CD4-positive, alpha-beta T cell treated with Interleukin-2 at 100 ng/mL for 4 hours (primary cell): ENCODE measurements at places on chromosomes 4 and X.

- no peak for DNase-seq
These were observed 41.0 kb downstream of the NSG1 start for GRCh38 chr4:4427886-4428285.

- DNase-seq: no peak
These were observed 243.7 kb downstream of the TENM3 start for GRCh38 chr4:182486881-182487280.

GRCh38 chrX:38304010-38304409, 23.3 kb downstream of the RPGR start:
- no peak for DNase-seq

DNA sequence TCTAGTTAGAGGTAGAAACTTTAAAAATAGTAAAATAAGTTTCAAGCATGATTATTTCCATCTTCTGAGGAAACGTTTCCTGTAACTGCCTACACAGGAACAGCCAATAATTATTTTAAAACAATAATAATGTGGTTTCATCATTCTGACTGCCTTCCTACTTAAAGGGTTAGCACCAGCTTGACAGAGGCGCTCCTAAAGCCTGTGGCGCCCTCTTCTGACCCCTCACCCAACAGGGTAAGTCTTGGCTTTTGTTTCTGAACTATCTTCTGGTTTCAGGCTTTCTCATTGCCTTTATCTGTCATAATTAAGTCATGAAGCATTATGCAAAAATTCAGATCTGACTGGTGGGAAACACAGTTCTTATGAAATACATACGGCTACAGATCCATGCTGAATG, 96.7 kb downstream of the ITM2A start:
- peak; percentile 81 for DNase-seq

DNA sequence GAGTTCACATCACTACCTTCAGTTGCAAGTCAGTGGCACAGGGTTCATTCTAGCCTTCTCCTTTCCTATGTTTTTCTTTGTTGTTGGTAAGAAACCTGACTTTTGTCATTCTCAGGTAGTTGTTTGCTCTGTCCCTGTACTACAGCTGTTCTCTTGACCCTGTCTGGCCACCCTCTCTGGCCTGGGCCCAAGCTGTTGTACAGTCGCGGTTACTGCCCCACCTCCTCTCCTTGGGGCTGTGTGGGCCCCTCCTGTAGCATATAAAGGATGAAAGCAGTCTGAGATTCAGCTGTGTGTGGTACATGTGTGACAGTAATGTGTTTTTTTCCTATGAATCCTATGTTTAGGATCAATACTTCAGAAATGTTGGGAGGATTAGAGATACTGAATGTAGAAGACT, 12.5 kb downstream of the MOB1B start:
- DNase-seq: no peak

- no peak for DNase-seq
These were observed 47.4 kb upstream of the PTCHD1 start for GRCh38 chrX:23287191-23287725.

GRCh38 chr4:153438916-153439756, 27.0 kb upstream of the TMEM131L start:
- DNase-seq: peak; percentile 47

DNA sequence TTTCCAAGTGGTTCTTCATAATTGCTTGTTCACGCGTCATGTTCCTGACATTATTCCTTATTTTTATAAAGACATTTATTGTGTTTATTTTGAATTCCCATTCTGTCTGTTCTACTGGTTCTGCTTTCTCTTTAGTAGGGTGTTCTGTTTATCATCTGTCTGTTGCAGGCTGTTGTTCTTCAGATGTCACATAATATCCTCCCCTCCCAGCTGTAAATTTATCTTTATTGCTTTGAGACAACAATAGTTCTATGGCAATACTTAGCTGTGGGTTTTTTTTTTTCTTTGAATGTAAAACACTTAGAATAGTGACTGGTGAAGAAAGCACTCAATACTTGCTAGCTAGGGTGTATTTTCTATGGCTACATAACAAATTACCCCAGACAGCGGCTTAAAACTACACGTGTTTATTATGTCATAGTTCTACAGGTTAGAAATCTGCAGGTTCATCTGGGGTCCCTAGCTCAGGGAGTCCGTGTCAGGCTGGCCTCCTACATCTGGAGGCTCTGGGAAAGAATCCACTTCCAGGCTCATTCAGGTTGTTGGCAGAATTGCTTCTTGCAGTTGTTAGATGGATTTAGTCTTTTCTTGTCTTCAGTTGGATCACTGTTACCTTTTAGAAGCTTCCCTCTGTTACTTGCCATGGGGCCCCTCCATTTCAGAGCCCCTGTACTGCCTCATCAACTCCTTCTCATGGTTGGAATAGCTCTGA, 63.4 kb upstream of the ENPEP start:
- DNase-seq: no peak

DNA sequence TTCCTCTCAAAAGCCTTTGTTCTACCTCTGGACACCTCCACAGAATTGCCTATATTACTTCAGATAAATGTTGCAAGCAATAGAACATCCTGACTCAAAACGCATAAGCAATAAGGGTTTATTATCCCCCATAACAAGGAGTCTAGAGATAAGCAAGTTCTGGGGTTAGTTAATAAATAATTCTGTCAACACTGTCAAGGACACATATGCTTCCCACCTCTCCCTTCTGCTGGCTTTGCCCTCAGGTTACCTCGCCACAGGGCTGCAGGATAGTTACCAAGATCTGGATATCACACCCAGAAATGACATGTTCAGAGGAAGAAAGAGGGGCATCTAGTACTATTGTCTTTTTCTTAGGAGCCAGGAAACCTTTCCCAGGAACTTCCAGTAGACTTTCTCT, 14.0 kb upstream of the DUSP21 start:
- no peak for DNase-seq

DNA sequence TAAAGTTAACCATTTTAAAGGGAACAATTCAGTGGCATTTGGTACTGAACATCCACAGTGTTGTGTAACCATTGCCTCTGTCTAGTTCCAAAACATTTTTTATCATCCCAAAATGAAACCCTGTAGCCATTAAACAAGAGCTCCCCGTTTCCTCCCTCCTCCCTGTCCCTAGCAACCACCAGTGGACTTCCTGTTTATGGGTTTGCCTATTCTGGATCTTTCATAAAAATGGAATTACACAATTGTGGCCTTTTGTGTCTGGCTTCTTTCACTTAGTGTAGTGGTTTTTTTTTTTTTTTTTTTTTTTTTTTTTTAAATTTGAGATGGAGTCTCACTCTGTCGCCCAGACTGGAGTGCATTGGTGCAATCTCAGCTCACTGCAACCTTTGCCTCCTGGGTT, 11.6 kb downstream of the RBMX2 start:
- no peak for DNase-seq

GRCh38 chr4:138475116-138475515, 233.0 kb upstream of the SLC7A11 start:
- DNase-seq: no peak

DNA sequence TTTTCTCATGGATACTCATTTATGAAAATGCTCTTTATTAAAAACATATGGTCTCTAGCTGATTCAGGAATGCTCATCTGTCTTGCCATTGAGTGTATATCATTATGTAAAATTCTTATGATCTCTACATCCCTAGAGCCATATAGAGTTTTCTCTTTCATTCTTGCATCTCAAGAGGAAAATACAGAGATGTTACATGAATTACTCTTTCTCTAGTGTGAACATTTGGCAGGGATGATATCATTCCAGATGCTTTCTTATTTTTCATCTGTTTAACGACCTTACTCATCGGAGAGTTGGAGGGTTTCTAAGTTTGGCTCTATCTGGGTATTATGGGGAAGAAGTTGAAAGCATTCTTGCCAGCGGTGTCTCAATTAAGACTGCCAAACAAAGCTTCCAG, 202.9 kb upstream of the SLC7A11 start:
- no peak for DNase-seq

DNA sequence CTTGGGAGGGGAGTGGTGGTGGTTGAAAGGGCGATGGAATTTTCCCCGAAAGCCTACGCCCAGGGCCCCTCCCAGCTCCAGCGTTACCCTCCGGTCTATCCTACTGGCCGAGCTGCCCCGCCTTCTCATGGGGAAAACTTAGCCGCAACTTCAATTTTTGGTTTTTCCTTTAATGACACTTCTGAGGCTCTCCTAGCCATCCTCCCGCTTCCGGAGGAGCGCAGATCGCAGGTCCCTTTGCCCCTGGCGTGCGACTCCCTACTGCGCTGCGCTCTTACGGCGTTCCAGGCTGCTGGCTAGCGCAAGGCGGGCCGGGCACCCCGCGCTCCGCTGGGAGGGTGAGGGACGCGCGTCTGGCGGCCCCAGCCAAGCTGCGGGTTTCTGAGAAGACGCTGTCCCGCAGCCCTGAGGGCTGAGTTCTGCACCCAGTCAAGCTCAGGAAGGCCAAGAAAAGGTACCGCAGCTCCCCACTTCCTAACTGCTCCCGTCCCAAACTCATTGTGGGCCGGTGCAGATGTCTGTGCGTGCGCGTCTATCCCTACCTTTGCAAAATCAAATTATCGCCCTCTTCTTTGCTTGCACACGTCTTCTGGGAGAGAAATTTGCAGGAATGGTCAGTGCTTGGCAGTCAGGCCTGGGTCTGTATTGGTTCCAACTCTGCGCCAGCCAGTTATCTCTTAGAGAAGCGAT, 533 bp downstream of the IL15 start:
- DNase-seq: peak; percentile 27

GRCh38 chrX:27660878-27661277, 70.7 kb downstream of the DCAF8L2 start:
- DNase-seq: no peak

GRCh38 chr4:133096972-133097371, 52.1 kb upstream of the PCDH10 start:
- no peak for DNase-seq

- DNase-seq: peak; percentile 27
These were observed 88.4 kb upstream of the TET2 start for GRCh38 chr4:105058177-105058812.

DNA sequence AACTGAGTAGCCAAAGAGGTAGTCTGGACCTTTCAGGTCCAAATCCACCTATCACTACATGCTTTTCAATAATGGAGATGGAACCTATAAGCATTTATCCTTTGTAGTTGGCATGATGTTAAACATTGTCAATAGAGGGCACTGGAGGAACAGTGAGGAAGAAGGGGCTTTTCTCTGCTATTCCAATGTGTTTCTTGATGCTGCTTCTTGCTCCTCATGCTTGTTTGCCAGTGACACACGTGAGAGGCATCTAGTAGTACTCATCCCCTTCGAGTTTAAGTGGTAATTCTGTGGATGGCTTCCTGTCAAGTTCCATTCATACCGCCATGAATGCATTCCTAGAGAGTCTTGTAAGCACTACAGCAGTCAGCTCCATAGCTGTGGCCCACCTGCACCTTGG, 84.0 kb downstream of the NAA11 start:
- no peak for DNase-seq

GRCh38 chrX:55201930-55202579, 18.1 kb upstream of the PAGE5 start:
- no peak for DNase-seq

- DNase-seq: no peak
These were observed 9.6 kb downstream of the SLC25A5 start for GRCh38 chrX:119477812-119478232.
